ENCODE measurements at places on chromosomes 4 and X. TPM values are rescaled to one million over a fixed set of nuclear protein-coding genes. Genes with fewer than 3 reads are reported as not detected.
A peak's percentile ranks its signal among the peaks of the same experiment; 100 is the strongest.

- no peak for DNase-seq
Observed at GRCh38 chrX:22950269-22951266, 49.2 kb upstream of the DDX53 start.

DNA sequence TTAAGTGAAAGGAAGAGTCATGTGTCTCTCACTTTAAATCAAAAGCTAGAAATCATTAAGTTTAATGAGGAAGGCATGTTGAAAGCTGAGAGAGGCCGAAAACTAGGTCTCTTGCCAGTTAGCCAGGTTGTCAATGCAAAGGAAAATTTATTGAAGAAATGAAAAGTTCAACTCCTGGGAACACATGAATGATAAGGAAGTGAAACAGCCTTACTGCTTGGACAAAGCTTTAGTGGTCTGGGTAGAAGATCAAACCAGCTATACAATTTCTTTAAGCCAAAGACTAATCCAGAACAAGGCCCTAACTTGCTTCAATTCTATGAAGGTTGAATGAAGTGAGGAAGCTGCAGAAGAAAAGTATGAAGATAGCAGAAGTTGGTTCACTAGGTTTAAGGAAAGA is 24.9 kb downstream of the RHOH start:
- no peak for DNase-seq

DNA sequence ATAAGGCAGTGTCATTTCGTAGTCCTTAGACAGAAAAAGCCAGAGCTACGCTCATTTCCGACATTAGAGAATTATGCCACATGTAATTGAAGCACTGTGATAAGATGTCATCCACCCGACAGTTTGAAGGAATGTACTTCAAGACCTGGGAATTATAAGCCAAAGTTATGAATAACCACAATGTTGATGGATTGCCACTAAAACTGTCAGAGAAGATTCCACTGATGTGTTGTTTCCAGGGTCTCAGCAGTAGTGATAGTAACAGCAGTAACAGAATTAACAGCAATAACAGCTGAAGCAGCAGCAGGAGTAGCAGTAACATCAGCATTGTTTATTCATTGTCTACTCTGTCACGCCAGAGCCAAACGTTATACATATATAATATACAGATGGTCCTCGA is 24.7 kb downstream of the RAB33A start:
- DNase-seq: no peak

DNA sequence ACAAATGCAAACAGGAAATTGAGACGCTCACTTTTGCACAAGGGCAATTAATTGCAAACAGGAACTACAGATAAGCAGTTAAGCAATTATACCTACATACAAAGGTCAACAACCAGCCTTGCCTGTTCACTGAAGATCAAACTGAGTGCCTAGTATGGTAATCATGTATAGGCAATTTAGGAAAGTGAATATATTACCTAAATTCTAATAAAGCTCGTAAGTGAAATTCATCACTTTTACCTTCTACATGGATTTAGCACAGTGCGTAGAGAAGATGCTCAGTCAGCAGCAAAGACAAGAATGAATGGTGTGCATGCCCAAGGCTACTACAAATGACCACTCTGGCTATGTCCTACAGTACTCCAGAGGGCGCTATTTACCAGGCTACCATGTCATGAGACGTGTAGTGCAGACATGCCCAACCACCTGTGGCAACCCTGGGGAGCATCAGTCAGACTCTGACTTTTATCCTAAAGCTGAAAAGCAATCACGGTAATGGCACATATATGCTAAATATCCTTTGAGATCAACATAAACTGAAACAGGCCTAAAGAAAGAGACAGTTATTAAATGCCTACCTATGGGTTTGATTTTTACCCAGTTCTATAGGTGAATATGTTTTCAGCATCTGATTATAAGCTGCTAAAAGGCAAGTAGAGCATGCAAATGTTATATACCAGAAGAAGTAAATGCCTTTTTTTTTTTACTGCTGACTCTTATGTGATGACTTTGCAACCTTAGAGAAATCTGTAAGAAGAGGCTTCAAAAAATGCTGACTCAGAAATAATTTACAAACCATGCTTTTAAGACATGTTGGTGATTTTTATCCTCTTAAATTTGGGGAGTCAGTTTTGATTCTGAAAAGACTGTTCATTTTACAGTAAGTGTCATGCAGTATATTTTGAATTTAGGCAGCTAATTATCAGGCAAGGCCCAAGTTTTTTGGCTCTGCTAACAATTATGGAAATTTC is 178.0 kb downstream of the PPP3CA start:
- no peak for DNase-seq

- no peak for DNase-seq
Observed at GRCh38 chr4:160044693-160045092, 941.8 kb downstream of the RAPGEF2 start.

DNA sequence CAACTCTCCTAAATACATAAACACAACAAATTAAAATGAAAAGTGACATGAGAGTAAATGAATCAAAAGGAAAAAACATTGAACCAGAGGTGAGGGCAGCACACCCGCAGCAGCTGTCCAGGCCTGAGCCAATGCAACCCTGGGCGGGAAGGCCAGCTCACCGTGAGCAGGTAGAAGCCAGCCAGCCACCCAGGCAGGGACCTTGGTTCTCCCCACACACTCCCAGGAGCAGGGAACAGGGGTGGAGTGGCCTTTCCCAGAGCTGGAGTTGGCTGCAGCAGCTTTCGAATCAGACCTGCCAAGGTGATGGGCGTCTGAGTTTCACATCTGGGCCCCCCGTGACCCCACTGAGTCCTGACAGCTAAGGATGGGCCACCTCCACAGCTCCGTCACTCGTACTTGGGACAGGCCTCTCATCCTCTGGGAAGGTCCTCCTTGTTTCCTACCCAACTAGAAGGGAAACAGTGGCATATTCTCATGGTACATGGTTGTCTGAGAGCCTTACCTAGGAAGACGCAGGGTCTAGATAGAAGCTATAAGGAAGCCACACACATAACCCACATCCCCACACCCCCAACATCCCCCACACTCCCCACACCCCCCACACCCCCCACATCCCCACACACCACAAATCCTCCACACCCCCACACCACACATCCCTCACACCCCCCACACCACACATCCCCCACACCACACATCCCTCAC is 172.2 kb downstream of the DCLK2 start:
- no peak for DNase-seq

- DNase-seq: no peak
Observed at GRCh38 chr4:3709061-3709845, 56.9 kb upstream of the ADRA2C start.

DNA sequence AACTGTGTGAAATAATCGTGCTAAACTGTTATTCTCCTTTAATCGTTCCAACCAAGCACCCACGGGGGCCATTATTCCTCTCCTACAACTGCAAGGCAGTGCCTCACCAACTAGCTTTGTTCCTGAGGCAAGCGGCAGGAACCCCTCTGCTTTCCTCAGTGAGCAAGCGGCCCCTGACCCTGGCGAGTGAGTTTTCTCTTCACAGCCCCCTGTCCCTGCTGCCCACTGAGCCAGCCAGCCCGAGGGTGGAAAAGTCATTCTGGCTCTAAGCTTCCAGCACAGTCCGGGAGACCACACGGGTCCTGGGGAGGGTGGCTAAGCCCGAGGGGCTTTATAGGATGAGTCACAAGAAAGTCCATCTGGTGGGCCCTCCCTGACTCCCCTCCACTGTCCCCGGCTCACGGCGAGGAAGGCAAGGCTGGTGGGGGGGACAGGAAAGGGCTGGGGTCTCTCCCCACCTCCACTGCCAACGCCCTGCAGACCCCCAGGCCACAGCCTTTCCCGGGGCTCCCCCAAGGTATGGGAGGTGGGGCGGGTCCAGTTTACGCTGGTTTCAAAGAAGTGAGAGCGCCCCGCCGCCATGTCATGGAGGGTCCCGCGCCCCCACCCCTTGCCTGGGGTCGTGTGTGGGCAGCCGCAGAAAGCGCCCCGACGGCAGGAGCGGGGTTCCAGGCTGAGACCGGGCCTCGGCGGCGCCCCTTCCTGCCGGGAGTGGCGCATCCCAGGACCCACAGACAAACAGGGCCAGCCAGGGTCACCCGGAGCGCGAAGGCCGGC is 45.0 kb downstream of the CPLX1 start:
- DNase-seq: peak; percentile 65

- no peak for DNase-seq
Observed at GRCh38 chr4:106287353-106287969, 28.5 kb downstream of the TBCK start.

GRCh38 chr4:17170131-17170530 is 271.7 kb upstream of the LDB2 start:
- DNase-seq: no peak

- DNase-seq: no peak
Observed at GRCh38 chr4:122576261-122577188, 44.3 kb downstream of the IL21 start.

DNA sequence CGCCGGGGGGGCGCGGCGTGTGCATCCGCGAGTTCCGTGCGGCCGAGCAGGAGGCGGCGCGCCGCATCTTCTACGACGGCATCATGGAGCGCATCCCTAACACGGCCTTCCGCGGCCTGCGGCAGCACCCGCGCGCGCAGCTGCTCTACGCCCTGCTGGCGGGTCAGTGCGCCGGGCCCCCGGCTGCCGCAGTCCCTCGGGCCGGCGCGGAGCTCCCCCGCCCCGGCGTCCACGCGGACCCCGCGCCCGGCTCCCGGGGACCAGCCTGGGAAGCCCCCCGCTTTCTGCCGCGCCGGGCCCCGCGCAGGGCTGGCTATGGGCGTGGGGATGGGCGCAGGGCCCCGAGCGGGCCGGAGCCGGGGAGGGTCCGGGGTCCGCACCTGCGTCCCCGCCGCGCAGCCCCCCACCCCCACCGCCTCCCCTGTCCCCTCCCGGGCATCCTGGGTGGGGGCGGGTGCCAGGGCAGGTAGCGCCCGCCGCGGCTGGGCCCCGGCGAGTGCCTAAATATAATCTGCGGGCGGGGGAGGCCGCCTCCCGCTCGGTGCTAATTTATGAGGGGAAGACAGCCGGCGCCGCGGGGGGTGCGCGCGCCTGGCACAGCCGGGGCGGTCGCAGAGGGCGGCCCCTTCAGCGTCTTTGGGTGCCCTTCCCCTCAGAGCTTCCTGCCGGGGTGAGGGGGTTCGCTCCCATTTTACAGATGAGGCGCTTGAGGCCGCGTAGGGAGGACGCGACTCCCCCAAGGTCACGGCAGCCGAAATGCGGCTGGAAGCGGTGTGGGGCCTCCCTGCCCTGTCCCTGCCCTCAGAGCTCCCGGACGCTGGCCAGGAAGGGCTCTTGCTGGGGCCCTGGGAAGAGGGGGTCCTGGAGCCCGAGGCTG is 837 bp downstream of the NAT8L start:
- no peak for DNase-seq

DNA sequence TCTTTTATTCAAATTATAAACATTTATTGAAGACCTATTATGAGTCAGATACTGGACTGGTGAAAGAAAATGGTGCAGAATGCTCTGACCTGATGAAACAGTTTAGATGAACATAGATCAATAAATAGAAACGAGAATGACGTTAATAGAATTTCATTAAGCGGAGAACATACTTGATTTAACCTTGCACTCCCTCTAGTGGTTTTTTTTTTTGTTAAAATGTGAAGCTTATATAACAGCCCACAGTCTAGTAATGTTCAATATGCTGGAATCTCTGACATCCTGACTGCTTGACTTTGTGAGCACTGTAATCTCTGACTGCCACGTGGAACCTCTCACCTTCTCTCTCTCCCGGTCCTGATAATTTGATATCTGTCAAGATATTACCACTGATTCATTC is 32.3 kb downstream of the HDAC8 start:
- no peak for DNase-seq

DNA sequence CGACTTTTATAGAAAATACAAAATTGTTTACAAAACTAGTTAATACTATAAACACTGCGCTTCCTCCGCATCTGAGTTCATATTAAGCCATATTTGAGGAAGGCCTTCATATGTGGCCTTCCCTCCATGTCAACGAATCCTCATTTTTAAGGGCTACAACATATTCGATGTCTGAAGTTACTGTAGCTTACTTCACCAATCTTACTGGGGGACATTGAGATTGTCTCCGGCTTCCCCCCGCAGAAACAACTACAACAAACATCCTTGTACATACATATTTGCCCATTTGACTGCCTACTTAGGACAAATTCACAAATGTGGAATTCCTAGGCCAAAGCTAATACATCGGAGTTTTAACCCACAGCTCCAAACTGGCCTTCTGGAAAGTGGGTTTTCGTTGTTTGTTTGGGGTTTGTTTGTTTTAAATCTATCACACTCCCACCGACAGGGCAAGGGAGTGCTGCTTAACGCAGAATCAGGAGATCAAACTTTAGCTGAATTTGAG is 581 bp upstream of the FAM114A1 start:
- no peak for DNase-seq

GRCh38 chr4:151276787-151277562 is at the start of gene PRSS48:
Gene PRSS48, plus strand, starts transcription at chr4:151277161. Its CDS starts 12 bp downstream, at chr4:151277173.
- DNase-seq: peak; percentile 76

GRCh38 chr4:14952352-14952751 is 49.9 kb upstream of the CPEB2 start:
- no peak for DNase-seq

DNA sequence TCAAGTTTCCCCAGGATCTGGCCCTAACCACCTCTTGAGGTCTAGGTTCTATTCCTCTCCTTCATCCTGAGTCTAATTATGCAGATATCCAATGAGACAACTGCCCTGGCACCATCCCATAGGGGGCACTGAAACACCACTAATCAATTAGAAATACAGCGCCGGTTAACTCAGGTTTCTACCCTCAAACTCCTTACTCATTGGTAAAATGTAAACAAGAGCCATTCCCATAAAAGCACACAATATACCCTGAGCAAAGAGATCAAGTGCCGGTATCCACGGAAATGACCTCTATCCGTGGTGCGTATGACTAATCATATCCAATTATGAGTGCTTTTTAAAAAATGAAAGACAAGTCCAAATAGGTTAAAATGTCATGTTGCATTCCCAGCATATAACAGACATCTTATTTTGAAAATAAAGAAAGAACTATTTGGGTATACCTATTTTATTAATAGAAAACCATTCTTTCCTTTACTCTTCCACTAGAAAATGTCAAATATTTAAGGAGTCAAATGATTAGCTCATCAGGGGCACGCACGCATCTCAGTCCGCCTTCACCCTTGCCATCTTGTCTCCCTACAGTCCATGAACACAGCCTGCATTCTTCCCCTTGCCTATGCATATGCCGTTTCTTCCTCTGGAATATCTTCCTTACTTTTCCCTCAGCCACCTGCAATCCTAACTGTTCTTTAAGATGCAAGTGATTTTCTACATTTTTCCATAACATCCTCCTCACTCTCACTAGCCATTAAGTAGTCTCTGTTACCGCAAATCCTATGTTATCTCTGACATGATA is 141.1 kb downstream of the MAML3 start:
- no peak for DNase-seq

- DNase-seq: no peak
Observed at GRCh38 chr4:14403132-14403531, 599.1 kb upstream of the CPEB2 start.

The HMX1 gene
- 3.4 TPM for total RNA-seq

The GAGE12D gene
- not detected for total RNA-seq

The LANCL3 gene
- 0.59 TPM for total RNA-seq

The CLTRN gene
- total RNA-seq: 1.6 TPM

The EDA gene
- total RNA-seq: 3.9 TPM

The CDS1 gene
- 15.1 TPM for total RNA-seq

The FAM236B gene
- not detected for total RNA-seq
